Small intestine (tissue), 16 donors: ENCODE measurements at places on chromosomes 1 and 21.
A peak's percentile ranks its signal among the peaks of the same experiment; 100 is the strongest.

DNA sequence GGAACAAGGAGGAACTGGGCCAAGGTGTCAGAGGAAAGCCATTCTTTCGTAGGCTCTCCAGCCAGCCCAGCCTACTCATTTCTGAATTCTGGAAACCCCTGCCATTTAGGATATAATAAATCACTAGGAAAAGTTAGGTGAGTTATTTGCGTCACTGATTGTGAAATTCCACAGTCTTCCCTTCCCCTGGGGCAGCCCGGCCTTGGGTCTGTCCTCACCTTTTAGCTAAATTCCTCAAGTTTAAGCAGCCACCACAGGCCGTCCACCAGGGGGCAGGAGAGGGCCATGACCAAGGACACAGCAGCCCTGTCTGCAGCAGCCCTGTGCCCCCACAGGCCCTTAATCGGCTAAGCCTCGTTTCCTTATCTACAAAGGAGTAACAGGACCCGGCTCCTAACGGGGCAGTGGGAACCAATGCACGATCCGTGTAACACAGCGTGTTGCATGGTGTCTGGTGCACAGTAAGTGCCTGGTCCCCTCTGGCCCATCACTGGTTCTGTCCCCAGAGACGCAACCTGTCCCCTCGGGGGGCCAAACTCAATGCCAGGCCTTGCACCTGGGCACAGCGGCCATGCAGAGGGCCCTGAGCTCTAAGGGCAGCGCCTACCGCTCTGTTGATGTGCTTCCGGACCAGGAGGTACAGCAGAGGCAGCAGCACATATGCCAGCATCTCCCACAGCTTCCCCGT is 18.1 kb downstream of the GPR157 start:
- peak; percentile 92 for DNase-seq

DNA sequence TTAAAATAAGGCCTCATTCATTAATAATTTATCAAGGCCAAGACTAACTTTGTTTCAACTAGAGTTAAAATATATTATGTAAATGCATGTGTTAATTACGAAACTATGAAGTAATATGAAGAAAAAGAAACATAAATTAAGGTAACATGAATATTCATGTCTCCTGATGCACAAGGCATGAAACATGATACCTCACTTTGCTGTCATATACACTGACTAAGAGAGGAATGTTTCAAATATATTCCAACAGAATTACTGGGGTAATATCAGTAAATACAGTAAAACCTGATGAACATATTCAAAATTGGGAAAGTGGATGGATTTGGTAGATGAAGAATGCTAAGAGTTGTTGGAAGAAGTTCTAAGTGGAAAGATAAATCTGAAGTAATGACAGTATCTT is 274.6 kb downstream of the LRRC7 start:
- no peak for DNase-seq

GRCh38 chr1:27333717-27334279 is 8.0 kb upstream of the SYTL1 start:
- DNase-seq = no peak

DNA sequence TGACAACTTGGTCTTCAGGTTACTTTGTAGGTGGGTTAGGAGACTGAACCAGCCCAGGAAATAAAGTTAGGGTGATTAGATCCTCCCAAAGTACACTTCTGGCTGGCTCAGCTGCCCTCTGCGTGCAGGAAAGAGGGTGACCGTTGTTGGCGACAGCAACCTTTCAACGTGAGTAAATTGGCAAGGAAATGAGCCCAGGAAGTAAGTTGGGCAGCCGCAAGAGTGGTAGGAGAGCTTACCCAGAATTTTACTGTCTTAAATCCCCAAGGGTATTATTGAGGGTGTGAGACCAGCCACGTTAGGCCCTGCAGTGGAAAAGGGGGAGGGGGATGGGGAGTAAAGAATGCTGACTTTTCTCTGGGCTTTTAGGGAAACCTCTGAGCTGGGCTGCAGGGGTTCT is 1.6 kb downstream of the TENT5C start:
- peak; percentile 56 for DNase-seq

- DNase-seq = peak; percentile 83
Observed at GRCh38 chr1:112369392-112370285, 26.4 kb upstream of the CTTNBP2NL start.

- peak; percentile 58 for DNase-seq
Observed at GRCh38 chr1:103514920-103515503, 10.5 kb upstream of the RNPC3 start.

- no peak for DNase-seq
Observed at GRCh38 chr1:94884106-94884505, 42.8 kb downstream of the CNN3 start.

DNA sequence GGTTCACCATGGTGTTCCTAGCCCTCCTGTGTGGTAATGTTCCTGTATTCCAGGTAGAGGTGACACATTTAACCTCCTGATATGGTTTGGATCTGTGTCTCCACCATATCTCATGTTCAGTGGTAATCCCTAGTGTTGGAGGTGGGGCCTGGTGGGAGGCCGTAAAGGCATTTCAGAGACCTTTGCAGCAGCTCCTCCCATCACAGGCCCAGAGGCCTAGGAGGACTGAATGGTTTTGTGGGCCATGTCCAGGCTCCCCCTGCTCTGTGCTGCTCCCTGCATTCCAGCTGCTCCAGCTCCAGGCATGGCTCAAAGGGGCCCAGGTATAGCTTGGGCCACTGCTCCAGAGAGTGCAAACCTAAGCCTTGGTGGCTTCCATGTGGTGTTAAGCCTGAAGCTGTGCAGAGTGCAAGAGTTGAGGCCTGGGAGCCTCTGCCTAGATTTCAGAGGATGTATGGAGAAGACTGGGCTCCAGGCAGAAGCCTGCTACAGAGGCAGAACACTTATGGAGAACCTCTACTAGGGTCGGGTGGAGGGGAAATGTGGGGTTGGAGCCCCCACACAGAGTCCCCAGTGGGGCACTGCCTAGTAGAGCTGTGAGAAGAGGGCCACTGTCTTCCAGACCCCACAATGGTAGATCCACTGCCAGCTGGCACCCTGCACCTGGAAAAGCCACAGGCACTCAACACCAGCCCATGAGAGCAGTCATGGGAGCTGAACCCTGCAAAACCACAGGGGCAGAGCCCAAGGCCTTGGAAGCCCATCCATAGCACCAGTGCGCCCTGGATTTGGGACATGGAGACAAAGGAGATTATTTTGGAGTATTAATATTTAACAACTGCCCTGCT is 10.0 kb downstream of the SELENBP1 start:
- DNase-seq = no peak

- DNase-seq = no peak
Observed at GRCh38 chr1:201882665-201883132, 6.0 kb upstream of the SHISA4 start.

DNA sequence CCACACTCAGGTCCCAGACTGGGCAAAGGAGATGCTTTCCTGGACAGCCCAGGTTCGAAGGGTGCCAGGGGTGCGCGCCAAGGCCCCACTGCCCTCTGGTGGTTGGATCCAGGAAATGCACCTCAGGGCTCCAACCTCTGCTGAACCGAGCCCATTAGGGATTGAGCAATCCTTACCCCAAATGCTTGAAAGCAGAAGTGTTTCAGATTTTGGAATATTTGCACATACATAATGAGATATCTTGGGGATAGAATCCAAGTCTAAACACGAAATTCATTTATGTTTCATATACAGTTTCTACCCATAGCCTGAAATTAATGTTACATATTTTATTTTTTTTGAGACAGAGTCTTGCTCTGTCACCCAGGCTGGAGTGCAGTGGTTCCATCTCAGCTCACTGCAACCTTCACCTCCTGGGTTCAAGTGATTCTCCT is 57.4 kb downstream of the SLC9A1 start:
- peak; percentile 84 for DNase-seq

GRCh38 chr21:46416551-46416950 is 42.1 kb upstream of the DIP2A start:
- no peak for DNase-seq

DNA sequence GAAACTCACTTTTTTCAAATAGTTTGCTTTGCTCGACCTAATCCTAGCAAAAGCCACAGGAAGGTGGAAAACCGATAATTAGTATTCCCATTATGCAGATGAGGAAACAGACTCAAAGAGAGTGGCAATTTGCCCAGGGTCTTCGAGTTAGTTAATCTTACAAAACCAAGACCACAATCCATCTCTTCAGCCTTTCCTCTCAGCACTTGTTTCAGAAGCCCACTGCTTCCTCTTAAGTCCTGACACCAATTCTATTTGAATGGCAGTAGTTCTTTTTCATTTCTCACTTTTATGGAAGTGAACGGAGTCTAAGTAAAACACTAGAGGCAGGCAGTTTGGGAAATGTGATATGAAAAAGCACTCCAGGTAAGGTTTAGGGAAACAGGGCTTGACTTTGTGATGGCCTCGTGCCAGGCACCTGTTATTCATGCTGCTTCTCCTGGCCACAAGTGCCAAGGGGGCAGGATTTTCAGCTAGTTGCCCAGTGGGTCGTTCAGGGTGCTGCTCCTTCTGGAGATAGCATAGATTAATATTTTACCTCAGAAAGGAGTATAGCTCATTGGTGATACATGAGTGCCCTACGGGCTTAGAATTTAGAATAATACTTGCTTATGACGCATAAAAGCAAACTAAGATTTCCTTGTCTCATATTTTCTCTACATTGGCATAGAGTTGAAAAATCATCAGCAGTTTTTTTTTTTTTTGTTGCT is 76.6 kb upstream of the NRIP1 start:
- peak; percentile 37 for DNase-seq

DNA sequence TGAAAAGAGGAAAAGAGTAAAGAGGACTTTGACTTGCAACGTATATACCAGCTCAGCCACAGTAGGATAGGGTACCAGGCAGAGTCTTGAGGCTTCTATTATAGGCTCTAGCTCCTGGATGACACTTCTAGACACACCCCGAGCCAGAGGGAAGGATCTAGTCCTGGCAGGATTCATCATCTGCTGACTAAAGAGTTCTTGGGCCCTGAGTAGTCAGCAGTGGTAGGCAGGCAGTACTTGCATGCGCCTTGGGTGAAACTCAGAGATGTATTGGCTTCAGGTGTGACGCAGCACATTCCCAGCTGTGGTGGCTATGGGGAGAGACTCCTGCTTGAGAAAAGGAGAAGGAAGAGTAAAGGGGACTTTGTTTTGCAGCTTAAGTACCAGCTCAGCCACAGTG is 162.3 kb upstream of the APP start:
- no peak for DNase-seq

DNA sequence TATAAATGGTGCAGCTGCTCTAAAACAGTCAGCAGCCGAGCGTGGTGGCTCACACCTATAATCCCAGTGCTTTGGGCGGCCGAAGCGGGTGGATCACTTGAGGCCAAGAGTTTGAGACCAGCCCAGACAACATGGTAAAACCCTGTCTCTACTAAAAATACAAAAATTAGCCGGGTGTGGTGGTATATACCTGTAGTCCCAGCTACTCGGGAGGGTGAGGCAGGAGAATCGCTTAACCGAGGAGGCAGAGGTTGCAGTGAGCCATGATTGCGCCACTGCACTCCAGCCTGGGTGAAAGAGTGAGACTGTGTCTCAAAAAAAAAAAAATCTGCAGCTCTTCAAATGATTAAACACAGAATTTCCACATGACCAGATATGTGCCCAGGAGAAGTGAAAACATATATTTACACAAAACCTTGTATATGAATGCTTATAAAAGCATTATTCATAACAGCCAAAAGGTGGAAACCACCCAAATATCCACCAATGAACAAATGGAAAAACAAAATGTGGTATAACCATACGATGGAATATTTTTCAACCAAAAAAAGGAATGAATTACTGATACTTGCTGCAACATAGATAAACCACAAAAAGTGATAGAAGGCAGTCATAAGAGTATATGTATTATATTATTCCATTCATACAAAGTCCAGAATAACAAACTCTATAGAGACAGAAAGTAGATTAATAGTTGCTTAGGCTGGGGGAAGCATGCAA is 14.1 kb downstream of the EPS15 start:
- no peak for DNase-seq

DNA sequence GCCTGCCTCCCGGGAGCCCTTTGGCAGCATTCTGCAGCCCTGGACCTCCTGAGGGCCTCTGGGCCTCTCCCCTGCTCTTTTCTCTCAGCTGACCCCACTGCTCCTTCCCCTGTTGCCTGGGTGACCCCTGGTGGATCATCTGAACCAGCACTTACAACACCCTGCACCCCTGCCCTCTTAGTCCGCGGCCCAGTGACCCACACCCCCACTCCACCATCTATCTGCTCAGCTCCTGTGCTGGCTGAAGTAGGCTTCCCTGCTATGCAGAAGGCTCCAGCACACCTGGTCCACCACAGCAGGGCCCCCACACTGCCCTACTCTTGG is 74.0 kb downstream of the DMRTA2 start:
- DNase-seq = no peak

DNA sequence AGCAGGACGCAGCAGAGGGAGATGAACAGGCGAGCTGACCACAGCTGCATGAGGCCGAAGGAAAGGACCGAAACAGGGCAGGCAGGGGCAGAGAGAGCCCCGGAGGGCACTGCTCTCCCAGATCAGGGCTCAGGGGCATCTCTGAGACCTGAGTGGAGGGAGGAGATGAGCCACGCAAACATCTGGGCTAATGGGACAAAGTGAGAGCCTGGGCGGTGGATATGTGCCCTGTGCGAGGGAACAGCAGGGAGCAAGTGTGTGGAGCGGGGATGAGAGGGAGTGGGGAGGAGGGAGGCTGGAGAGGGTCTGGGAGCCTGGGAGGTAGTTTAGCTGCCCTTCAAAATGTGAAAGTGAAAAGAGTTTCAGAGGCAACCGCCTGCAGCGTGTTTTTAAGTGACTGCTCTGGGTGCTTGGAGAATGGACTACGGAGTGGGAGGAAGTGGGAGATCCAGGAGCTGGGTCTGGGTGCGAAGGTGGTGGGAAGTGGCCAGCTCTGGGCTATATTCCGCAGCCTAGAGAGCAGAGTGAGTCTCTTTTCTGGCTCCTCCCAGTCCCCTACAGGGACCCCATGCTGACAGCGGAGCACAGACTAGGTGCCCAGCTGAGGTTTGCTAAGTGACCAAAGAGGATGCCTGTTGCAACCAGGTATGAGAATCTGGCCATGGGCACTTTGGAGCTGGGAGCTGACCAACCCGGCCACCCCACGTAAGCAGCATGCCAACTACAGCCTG is 114.6 kb upstream of the IFFO2 start:
- DNase-seq = no peak

DNA sequence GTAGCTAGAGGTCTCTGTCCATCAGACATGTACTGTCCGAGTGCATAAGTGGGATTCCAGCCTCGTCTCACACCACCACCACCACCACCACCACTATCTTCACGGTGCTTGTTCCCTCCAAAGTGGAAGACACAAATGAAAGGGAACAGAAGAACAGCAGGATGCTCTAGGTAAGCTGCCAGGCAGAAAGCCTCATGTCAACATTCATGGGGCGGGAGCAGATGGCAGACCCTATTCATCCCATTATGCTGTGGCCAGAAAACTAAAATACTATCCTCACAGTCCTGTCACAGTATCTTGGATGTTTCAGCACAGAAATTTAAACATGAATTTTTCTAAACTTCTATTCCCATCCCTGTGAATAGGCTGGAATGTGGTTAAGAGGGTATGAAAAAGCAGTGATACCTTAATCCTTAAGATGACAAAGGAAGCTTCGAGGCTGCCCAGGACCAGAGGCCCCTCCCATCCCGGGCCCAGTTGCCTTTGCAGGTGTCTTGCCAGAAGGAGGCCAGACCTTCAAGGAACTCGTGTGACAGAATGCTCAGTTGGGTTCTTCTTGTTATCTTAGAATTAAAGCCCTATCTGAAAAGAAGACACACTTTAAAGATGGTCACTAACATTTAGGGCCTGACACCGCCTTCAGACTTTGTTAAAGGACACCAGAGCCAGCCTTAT is 24.7 kb downstream of the APCS start:
- no peak for DNase-seq
